ENCODE measurements at places on chromosomes 3 and 15.

DNA sequence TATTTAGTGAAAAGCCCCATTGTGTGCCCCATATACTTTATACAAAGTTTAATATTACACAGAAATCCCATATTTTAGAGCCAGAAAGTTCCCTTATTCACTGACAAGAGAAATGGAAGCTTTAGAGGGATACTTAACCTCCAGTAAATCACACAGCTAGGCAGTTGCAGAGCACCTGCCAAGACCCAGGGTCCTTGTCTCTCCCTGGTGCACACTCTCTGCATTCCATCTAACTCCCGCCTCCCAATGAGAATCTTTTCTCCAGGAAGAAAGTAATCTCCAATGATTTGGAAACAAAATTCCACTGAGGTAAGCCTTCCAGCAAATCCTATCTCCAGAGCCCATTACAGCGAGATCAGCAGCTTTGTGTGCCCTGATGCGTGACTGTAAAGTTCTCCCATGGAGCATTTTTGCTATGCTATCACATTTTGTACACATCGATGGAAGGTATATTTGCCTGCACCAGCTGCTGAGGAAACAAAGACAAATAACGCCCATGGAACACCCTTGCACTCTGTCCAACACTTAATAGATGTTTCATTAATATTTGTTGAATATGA is 41.4 kb downstream of the ULK4 start:
- DNase-seq = no peak

DNA sequence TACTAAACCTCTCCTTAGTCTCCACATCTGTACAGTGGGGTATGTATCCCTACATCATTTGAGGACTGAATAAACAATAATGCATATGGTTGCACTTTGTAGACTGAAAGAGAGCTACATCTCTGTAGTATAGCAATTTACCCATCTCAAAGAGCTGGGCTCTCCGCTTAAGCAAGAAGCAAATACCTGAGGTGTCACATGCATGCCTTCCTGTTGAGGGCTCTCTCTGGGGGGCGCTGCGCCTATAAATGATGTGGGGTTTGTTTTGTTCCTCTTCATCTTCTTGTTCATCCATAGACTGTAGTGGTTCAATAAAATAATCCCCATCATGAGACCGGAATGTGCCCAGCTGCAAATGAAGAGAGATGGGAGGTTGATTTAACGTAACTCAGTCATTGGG is 6.8 kb downstream of the ADAMTS9 start:
- DNase-seq = no peak

- no peak for DNase-seq
Observed at GRCh38 chr15:75844629-75845335, 1.5 kb downstream of the UBE2Q2 start.

DNA sequence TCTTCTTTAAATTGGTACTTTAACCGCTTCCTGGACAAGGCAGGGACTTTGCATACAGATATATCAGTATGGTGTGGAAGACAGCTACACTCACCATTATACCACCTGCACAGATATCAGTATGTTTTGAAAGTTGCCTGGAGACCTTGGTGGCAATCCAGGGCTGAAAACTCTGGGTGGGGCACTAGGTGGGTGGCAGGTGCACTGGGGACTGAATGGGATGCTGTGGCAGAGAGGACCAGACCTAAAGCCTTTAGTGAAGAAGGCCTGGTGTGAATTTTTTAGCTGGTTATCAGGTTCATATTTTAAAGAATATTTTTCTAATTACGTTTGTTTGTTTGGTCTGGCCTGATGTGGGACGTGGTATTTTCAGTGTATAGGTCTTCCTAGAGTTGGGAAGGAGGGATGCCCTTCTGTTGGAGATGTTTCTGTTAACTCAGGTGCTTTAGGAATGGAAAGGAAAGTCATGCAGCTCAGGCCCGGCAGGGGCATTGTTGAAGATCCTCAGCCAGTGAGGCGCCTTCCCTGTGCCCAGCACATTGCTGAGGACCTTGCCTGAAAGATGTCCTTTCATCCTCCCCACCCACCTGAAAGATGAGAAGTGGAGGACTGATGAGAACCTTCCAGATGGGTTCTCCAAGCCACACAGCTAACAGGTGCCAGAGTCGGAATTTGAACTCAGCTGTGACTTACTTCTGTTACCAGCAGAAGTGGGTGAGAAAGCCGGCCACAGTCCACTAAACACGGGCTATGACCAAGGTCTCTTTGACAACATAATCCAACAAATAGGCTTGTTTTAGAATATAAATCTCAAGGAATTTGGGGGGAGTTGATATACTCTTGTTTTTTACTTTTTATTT is 77.3 kb downstream of the APBA2 start:
- no peak for DNase-seq

DNA sequence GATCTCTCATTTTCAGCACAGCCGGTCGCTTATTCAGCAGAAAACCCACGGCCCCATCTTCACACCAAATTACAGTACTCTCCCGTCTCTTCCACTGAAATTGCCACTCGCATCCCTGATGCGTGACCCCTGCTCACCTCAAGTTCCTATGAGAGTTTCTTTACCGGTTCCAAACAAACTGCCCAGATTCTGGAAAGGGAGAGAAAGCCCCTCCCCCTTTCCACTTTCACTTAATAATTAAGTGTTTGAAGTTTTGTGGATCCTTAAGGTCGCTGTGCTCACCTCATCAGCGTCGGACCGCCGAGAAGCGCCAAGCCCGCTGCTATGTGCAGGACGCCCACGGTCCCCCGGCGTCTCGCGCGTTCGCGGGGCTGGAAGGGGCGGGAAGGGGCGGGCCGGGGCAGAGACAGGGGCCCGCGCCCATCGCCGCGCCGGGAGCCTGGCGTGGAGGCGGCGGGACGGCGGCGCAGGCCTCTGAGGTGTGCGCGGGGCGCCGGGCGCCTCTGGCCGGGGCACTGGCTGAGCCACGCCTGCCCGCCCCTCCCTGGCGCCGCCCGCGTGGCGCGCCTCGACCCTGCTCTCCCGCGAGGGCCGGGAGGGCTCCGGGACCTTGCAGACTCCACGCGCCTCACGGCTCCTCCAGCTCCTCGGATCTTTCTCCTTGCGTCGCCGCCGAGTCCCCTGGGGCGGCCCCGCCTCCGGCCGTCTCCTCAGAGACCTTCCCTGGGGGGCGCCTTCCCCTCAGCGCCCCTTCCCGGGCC is at the start of gene GPR156:
GPR156 (minus strand) TSS at position 476 of the 761 bp plus-strand sequence. CDS start 41,124 bp downstream, outside the sequence.
- DNase-seq = no peak

DNA sequence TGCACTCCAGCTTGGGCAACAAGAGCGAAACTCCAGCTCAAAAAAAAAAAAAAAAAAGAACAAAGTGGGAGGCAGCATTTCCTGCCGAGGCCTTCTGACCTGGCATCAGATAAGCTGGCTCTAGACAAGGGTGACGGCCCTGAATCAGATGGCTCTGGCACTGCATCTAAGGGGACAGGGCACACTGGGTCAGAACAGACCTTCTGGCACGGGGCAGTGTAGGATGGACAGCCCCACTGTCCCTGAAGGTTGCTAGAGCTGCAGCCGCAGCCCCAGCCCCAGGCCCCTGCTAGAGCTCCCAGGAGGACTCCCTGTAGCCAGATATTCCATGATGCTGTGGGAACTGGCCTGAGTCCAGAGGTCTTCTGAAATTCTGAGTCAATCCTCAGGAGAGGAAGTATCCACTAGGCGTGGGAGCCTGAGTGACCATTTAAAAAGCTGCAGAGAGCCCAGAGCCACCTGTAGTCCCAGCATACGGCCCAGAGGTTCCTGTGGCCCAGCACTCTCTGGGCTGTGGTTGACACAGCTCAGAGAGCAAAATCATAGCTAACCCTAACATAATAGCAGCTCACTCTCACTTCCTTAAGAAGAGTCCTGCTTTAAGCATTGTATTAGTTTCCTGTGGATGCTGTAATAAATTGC is 69.2 kb upstream of the MFGE8 start:
- DNase-seq = no peak

DNA sequence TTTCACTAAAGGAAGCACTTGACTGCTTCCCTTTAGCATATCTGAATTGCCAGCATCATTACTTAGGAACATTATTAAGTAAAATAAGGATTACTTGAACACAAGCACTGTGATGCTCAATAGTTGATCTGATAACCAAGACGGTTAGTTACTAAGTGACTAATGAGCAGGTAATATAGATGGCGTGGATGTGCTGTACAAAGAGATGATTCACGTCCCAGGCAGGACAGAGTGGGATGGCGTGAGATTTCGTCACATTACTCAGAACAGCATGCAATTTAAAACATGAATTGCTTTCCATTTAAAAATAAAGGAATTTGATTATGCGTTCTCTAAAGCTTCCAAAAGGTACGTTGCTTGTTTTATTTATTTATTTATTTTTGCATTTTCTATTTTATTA is 240.0 kb upstream of the ARHGEF26 start:
- DNase-seq = no peak

- peak; percentile 34 for DNase-seq
Observed at GRCh38 chr15:70236341-70237086, 138.8 kb upstream of the TLE3 start.

GRCh38 chr3:99523431-99524127 is 114.8 kb upstream of the COL8A1 start:
- DNase-seq = no peak

DNA sequence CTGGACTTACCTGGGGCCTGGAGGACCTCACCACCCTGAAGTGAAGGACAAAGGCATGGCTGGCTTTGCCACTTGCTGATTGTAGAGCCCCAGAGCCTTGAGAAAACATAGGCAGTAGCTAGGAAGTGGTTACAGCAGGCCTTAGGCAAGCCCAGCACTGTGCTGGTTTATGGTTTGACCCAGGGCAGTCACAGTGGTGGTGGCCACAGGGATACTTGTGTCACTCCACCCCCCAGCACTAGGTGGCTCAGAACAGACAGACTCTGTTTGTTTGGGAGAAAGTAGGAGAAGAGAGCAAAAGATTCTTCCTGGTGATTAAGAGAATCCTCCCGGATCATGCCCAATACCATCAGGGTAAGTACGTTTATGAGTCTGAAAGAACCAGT is 13.2 kb upstream of the COL8A1 start:
- DNase-seq = no peak

DNA sequence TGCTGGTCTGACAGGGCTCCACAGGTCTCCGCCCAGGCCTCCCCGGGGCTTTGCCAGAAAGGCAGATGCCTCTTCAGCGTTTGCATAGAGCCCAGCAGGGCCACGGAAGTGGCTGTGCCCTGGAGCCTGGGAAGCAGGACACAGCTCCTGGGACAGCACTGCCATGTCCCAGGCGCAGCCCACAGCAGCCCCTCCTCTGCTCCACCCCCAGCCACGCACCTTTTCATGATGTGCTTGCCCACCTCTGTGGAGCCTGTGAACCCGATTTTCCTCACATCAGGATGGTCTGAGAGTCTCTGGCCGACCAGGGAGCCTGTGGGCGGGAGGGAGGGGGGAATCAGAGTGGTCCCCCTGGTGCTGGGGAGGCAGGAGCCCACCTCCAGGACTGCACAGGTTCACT is 33.9 kb upstream of the SLC41A3 start:
- no peak for DNase-seq

DNA sequence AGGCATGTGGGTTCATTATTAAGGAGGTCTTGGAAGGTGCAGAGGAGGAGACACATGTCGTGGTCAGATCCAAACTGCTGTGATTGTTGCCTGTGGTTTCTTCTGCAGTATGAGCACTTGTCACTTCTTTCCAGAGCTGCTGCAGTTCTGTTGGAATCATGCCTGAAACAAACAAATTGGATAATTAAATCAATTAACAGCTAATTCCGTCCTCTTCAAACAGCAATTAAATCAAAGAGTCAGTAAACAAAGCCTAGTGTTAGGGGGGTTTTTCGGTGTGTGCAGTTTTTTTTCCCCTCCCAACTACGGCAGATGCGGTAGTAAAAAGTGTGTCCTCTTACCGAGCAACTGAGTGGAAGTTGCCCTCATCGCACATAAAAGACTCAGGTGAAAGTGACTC is 542.2 kb downstream of the FOXP1 start:
- DNase-seq = no peak

DNA sequence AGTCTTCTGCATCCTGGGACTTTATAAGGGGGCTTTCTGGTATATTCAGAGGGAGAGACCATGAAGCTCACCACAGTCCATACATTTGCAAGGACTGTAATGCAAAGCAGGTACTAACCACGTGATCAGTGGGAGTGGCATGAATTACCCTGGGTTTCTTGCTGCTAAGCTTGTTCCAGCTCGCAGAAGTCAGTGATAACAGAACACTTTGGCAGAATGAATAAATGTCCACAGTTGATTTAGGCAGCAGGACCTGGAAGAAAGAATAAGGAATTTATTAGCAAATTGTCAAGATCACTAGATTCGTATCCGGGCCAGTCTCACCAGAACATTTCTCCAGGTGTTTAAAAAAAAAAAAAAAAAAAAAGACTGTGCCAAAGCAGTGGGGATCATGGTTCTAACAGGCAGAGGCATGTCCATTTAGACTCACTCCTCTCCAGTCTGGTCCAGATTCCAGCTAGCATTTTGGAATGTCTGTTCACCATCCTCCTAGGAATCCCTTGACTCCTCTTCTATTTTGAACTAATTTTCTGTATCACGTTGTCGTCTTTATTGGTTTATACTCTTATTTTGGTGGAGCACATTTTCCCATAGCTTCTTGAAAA is 24.5 kb downstream of the HHLA2 start:
- DNase-seq = no peak

- DNase-seq = peak; percentile 40
Observed at GRCh38 chr15:23642413-23643044, 5.1 kb downstream of the MAGEL2 start.

Data from activated CD4-positive, alpha-beta T cell treated with anti-CD3 and anti-CD28 coated beads, Interleukin-2, Interleukin-4, amounts not matched to agents 100 ng/mL and 50 ng/mL, durations not matched to agents 16 hours and 8 hours (primary cell).